LNCaP clone FGC (cell line): ENCODE measurements at places on chromosomes 11 and 22.
A peak's percentile ranks its signal among the peaks of the same experiment; 100 is the strongest.

- no peak for DNase-seq
These were observed 67.4 kb downstream of the BRD1 start for GRCh38 chr22:49760280-49760629.

DNA sequence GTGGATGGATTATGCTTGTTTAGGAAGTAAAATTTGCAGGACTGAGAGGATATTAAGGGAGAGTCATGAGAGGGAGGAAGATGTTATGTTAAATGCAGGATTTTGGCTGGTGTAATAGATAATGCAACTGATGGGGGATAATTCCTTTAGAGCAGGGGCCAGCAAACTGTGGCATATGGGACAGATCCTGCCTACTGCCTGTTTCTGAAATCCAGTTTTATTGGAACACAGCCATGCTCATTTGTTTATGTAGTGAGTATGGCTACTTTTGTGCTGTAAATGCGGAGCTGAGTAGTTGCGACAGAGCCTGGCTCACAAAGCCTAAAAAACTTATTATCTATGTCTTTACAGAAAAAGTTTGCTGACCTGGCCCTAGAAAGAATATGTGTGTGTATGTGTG, 66.6 kb upstream of the MPPED2 start:
- DNase-seq, result no peak

DNA sequence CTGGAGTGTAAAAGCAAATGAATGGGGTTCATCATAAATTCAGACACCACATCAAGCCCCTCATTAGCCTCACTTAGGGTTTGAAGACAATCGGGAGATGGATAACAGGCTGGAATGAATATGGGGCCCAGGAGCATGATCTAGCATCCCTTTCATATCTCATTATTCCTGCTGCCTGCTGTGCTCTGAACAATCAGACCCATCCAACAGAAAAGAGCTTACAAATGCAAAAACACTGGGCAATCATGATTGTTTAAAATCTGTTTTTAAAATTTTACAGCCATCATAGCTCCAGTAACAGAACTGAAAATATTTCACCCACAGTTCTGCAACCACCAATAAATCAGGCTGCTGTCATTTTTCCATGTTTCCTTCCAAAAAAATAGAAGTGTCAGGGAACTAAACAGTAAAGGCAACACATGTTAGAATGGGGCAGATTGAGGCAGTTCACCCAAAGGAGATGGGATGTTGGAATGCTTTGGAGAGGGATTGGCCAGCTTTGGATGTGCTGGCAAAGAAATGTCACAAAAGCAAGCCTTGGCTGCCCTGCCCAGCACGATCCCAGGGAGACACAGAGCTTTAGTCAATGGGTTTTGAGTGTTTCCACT, 47.8 kb upstream of the BMAL1 start:
- no peak for DNase-seq

GRCh38 chr22:43923631-43924464, at the start of gene PNPLA3:
TSS of gene PNPLA3 (plus strand) at chr22:43923805. CDS start at chr22:43923912, 107 bp downstream.
- peak; percentile 39 for DNase-seq

DNA sequence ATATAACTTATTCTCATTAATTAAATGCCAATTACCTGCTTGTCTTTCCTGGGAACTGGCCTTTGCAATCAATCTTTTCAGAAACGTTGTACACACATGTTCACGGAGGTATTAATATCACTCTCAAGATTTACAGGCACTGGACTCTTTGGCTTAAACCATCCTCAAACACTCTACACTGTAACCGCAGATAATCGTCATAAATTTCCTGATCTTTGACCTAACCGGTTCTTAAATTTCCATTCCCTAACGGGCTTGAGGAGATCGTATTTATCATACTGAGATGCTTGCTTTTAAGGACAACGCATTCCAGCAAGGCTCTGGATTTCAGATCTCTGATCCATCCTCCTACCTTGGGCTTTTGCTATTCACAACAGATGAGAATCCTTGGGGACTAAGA, 72.8 kb downstream of the ARL14EP start:
- DNase-seq, result no peak

- no peak for DNase-seq
These were observed 115.9 kb upstream of the CCDC179 start for GRCh38 chr11:22976146-22976545.

GRCh38 chr22:48366056-48366455, 1461.6 kb downstream of the BRD1 start:
- no peak for DNase-seq

DNA sequence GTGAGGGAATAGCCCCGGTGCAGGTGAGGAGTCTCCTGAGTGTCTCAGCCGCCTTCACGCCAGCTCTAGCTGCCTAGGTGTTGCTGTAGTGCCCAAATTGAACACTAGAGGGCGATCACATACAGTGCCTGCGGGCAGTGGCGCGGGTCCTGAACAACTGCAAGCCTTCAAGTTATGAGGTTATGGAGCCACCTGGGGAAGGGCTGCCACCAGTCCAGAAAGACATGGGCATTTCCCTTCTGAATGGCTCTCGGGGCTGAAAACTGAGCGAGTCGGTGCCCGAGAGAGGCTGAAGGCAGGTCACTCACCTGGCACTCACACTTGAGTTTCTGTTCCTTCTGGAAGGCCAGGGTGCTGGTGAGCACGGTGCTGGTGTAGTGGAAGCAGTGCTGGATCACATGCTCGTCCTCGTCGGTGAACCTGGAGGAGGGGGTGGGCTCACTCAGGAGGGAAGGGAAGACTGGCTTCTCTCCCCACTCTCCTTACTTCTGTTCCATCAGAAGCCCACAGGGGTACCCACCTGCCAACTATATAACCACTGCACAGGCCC, 88.4 kb downstream of the PDE2A start:
- peak; percentile 32 for DNase-seq

DNA sequence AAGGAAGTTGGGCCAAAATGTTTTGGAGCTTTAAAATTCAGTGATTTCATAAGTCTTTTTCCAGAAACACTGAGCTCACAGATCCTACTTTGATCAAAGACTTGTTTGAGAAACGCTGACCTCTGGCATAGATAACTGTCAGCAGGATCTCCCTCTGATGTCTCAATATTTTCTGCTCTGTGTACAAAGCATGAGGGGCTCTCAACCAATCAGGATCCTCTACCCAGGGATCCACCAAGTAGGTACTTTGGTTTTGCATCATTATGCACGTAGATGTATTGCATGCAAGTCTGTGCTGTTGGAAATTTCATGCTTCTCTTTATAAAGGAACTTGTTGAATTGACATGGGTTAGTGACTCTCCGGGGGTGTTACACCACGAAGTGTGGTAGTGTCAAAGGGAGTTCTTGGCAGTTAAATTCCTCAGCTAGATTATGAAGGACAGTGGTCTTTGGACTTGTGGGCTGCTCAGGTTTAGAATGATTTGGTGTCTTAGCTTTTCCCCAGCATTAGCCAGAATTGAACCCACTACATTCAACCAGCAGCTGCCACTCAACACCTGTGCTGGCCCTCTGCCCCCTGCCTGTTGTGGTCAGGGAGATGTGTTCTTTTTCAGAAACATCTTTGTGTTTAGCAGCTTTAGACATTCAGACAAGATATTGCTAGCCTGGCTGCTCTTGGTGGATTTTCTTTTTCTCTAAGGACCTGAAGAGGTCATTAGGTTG, 1.7 kb upstream of the DIXDC1 start:
- no peak for DNase-seq

DNA sequence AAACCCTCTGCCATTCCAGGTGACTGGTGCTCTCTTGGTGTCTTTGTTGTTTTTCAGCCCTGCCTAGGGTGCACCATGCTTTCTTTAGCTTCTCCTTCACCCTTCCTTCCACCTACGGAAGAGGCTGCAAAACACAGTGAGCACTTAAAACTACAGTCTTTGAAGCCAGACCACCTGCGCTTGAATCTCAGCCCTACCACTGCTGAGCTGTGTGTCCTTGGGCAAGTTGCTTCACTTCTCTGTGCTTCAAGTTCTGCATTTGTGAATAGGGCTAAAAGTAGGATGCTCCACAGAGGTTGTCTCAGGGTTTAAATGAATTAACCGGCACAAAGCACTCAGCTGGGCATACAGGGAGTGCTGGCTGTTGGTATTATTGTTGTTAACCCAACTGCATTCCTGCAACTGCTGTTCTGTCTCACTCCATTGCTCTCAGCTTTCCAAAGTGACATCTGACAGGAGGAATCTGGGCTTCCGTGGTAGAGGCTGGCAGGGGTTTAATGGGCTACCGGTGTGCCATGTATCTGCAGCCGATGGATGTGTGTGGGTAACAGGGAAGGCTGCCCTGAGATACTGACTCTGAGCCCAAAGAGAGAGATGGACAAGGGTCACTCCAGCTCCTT, 139.3 kb downstream of the FBXO7 start:
- no peak for DNase-seq

- DNase-seq, result peak; percentile 13
These were observed 52.0 kb upstream of the THY1 start for GRCh38 chr11:119474682-119475596.
